ENCODE measurements at places on chromosomes 2 and 18.
A peak's percentile ranks its signal among the peaks of the same experiment; 100 is the strongest.

- DNase-seq: no peak
Observed at GRCh38 chr2:241007880-241008710, 9.7 kb downstream of the SNED1 start.

GRCh38 chr2:237196866-237197618 lies 111.4 kb downstream of the COPS8 start:
- no peak for DNase-seq

GRCh38 chr18:45568017-45568416 lies 47.3 kb upstream of the SLC14A2 start:
- no peak for DNase-seq

GRCh38 chr2:238659231-238659630 lies 188.7 kb upstream of the TWIST2 start:
- no peak for DNase-seq

- no peak for DNase-seq
Observed at GRCh38 chr2:241730671-241731293, 3.6 kb upstream of the D2HGDH start.

DNA sequence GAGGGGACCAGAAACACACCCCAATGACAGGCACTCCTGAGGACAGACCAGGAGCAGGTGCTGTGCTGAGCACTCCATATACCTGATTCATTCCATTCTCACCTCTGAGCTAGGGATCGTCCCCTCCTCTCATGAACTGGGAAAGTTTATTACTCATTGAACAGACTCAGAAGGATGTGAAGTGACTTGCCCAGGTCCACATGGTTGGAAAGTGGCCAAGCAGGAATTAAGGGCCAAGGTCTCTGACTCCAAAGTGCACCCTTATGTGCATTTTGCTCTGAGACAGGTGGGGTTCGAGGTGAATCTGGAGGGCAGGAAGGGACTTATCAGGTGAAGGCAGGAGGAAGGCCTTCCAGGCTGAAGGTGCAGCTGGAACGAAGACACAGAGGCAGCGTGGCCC lies 25.1 kb upstream of the PLB1 start:
- no peak for DNase-seq

DNA sequence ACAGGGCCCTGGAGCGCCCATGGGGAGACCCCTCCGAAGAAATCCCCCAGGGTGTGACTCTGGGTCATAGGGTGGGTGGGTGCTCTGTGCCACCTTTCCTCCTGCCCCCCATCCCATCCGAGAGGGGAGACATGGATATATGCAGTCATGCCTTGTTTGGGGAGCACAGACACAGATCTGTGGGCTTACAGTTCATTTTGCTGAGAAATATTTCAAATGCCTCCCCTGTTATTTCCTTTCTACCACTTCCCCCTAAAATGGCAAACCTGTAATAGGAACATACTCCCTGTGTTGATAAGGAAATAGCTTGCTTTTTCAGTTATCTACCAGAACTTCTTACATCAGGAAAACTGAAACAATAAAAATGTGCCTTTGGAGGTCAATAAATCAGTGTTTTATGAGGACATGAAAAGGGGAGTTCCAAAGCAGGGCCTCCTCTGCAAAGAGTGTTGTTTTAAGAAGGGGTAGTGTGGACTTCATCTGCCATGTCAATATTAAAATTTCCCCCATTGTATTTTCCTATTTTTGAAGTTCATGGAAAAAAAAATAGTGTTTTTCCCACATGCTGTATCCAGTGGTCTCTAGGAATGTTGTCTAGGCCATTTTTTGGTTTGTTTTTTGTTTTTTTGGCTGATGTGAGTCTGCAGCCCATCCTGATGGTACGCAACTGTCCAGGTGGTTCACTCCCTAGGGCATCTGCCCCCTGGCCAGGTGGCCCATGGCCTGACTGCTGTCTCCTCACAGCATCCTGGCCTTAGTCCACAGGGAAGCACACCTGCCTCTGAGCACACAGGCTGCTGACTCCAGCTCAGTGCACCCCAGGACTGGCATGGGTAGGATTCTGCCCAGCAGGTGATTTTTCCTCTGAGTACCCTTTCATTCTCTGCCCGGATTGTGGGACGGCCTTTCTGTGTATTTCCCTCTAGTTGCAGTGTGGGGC lies 3.7 kb downstream of the TNFRSF11A start:
- no peak for DNase-seq

GRCh38 chr2:143928613-143929012 lies 591.3 kb downstream of the ZEB2 start:
- peak; percentile 28 for DNase-seq

DNA sequence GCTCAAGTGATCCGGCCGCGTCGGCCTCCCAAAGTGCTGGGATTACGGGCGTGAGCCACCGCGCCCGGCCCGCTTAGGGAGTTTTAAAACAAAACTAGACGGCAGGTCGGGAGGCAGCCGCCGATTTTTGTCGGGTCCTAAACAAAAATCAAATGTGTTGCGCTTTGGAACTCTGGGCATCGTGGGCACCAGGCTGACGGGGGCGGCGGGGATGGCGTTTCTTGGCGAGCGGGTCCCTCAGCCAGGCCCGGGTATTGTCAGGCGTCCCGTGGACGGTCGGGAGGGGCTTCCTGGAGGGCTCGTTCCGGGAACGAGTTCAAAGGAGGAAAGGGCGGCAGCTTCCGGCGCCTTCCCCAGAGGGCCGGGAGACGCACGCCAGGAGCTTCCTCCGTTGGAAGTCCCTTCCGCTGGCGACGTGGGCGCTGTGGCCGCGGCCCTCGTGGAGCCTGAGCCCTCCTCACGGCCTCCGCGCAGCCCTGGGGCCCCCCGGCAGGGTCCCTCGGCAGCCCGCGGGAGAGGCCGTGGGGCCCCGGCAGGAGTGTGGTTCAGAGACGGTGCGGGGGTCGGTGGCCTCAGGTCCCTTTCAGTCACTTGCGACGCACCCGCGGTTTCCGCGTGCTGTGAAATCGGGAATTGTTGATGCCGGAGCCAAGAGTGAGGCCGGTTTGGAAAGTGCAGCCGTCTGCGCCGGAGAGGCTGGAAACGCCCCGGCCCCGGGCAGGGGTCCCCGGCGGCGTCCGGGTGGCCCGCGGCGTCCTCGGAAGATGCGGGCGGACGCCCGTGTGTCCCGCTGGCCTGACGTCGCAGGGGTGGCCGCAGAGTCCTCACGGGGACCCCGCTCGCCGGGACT lies 59.3 kb downstream of the EMILIN2 start:
- DNase-seq: peak; percentile 84

DNA sequence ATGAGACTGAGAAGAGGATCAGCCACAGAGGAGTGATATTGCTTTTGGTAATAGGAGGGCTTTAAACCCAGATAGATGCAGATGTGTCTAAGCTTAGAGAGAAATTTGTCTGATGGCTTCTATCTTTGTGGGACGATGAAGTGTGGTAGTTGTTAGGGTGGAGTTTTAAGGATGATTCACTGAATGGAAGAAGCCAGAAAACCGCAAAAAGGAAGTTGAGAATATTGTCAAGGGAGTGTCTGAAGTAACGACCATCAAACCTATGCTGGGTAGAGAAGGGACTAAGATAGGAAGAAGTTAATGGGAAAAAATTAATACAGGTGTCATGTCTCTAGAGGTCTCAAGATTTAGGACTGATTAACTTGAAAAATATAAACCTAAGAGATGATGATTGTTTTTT lies 195.6 kb upstream of the MC4R start:
- DNase-seq: no peak

DNA sequence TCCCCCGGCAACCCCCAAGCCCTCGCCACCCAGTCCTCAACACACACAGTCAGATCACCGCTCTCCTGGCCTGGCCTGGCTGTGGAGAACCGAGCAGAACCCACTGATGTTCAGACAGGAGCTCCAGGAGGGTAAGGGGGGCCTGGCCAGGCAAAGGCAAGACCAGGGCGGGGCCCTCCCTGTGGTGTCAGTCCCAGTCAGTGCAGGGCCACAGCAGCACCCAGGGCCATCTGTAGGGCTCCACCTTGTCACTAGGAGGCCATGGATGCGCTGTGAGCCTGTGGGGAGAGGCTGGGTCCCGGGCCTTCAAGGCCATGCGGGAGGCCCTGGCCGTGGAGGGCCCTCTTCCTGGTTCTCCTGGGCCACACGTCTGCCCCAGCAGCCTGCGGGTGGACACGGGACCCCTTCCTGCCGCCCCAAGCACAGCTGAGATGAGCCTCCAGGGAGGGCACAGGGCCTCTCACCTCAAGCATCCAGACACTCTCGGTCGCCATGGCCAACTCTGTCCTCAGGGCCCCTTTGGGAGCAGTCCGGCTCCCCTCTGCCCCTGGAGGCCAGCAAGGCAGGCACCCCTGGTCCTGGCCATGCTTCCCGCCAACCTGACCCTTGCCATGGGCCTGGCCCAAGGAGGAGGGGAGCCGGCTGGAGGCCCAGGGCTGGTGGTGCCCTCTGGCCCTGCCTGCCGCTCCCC lies 2.0 kb downstream of the ANO7 start:
- DNase-seq: no peak

- DNase-seq: no peak
Observed at GRCh38 chr2:209619782-209620181, 151.8 kb upstream of the UNC80 start.

GRCh38 chr2:237456200-237456843 lies 30.7 kb upstream of the MLPH start:
- DNase-seq: peak; percentile 60

DNA sequence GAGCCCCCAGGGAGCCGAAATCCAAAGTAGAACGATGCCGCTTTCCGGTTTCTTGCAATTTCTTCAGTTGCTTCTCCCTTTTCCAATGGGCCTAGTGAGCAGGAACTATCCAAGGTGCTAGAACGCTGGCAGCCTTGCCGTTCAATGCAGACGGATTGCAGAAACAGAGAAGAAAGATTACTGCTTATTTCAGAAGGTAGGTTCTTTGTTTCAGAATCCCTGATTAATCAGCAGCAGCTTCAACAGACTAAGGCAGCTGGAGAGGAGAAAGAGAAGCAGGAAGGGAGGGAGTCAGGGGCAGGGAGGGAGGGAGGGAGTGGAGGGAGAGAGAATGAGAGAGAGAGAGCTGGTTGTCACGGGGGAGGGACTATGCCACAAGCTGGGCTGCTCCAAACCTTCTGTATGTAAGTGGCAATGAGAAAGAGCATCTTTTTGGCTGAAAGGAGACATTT lies 576 bp downstream of the NYAP2 start:
- no peak for DNase-seq

DNA sequence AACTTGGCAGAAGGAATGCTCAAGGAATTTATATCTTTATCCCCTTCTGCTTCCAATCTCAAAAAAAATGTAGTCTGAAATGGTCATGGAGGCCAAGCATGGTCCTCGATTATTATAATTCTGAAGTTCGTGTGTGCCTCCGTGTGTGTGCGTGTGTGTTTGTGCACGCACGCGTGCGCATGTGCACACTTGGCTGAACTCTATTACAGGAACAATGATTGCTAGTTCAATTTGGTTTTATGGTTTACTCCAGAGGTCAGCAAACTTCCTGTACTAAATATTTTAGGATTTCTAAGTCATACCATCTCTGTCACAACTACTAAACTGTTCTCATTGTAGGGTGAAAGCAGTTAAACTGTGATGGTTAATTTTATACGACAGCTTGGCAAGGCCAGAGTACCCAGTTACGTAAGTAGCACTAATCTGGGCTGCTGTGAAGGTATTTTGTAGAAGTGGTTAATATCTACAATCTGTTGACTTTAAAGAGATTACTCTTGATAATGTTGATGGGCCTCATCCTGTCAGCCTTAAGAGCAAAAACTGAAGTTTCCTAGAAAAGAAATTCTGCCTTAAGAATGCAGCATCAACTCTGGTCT lies 5.8 kb upstream of the MARCHF7 start:
- no peak for DNase-seq

DNA sequence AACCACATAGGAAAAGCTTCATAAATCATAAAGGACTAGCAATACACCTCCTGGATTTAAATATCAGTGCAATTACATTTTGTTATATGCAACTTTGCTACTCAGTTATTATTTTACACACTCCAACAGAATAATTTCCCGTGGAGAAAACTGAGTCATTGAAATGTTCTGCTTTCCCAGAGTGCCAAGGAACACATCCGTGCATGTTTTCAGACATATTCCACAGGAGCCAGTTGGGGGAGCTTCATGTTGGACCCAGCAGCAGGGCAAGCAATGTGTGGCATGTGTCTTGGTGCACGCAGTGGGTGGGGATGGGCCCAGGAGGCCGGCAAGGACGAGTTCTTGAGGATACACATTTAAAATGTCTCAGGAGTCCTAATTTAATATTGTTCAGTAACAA lies 14.4 kb upstream of the SMIM21 start:
- no peak for DNase-seq

- no peak for DNase-seq
Observed at GRCh38 chr2:239935789-239936758, 89.1 kb downstream of the NDUFA10 start.

- no peak for DNase-seq
Observed at GRCh38 chr18:63799189-63799588, 24.0 kb downstream of the SERPINB7 start.

- no peak for DNase-seq
Observed at GRCh38 chr2:73704285-73704684, 32.9 kb downstream of the TPRKB start.

- DNase-seq: no peak
Observed at GRCh38 chr18:45044787-45045186, 364.1 kb downstream of the SETBP1 start.

DNA sequence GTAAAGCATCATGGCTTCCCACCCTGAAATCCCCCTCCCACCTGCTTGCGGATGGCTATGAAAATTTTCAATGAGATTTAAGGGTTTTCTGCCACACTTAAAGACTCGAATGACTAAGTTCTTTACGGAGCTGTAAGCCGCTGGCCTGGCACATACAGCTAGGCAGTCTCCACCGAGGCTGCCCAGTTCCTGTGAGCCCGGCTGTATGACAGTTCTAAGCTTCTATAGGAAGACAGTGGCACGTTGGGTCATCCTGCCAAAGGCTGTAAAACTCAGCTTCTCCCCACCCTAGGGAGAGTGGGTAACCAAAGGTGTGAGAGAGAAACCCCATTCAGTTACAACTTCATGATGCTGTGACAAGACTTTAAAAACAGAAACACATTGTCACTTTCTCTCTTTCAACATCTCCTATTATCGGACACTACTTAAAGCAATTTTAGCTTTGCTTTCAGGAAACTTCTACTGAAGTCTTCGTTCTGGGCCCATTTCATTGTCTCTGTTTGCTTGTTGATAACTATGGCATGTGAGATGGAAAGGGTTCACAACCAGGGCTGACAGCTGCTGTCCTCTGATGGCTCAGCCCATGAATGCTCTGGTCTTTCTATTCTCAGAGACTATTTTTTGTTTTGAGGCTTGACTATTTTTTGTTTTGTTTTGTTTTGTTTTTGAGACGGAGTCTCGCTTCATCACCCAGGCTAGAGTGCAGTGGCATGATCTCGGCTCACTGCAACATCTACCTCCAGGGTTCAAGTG lies 7.1 kb downstream of the CASP8 start:
- DNase-seq: no peak

GRCh38 chr18:54828986-54829385 lies 709 bp downstream of the RAB27B start:
- DNase-seq: no peak

DNA sequence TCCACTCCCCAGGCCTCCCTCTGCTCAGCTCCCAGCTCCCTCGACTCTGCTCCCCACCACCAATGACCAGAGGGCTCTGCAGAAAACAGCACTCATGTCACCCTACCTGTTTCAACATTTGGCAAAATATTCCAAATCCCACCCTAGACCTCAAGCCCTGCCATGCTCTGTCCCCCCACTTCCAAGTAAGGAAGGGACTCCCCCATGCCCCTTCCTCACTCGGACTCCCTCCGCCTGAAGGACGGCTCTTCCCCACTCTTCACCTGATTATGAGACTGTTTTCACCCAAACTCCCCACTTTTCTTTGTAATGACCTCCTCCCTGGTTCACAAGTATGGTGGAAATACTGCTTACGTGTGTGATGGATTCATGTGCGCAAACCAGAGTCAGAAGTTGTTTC lies 208.4 kb downstream of the MGAT5 start:
- DNase-seq: no peak

GRCh38 chr2:72150861-72151356 lies 3.2 kb upstream of the CYP26B1 start:
- no peak for DNase-seq

Measured in right kidney (tissue), 9 donors.